Neuronal stem cell (in vitro differentiated cells): ENCODE measurements at places on chromosomes 7 and 10.
A peak's percentile ranks its signal among the peaks of the same experiment; 100 is the strongest.

DNA sequence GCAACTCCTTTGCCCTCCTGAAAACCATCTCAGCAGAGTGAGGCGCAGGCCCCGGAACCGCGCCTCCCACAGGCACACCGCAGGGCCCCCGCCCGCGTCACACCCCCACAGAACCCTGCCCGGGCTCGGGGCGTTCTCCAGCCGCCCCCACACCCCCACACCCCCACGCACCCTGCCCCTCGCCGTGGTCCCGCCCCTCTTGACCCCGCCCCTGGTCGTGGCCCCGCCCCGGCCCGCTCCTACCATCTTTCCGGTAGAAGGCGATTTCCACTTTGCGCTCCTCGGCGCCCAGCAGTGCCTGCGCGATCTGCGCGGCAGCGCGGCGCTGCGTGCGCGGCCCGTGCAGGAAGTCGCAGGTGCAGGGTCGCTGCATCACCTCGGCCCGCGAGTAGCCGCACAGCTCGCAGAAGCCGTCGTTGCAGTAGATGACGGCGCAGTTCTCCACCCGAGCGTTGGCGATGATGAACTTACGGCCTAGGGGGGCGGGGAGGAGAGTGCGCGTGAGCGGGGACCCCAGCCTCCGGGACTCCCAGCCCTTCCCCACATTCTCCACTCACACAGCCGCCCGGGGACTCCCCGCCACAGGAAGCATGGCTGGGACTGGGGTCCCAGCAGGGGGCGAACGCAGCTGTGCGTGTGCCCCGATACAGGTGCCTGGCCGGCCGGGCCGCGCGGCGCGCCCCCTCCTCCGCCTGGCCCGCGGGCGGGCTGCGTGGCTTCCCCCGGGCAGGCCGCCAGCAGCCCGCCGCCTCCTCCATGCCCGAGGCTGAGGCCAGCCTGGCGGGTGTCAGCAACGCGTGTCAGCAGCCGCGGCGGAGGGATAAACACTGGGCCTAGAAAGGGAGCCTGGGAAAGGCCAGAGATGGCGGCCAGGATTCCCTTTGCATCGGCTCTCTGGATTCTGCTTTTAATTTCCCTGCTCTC, 3.4 kb downstream of the KCNH2 start:
- DNase-seq = no peak

- DNase-seq = no peak
Observed at GRCh38 chr10:35324196-35324595, 12.1 kb upstream of the CCNY start.

DNA sequence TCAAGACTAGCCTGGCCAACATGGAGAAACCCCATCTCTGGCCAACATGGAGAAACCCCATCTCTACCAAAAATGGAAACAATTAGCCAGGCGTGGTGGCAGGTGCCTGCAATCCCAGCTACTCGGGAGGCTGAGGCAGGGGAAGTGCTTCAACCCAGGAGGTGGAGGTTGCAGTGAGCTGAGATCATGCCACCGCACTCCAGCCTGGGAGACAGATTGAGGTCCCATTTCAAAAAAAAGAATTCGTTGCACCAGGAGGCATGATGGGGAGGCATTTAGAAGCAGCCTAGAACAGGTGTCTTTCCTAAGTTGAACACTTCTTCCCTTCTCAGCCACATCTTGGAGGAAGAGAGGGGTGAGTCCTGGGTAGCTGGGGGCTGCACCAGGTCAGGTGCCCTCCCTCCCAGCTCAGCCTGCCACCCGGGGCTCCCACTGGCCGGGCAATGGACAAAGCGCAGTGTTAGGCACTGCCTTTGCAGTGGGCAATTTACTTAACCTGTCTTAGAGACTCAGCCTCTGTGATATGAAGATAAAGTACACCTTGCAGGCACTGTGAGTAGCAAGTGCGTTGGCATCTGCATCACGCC, 726.8 kb downstream of the PARD3 start:
- DNase-seq = no peak

GRCh38 chr7:149824301-149824741, 13.9 kb upstream of the ZNF862 start:
- no peak for DNase-seq

DNA sequence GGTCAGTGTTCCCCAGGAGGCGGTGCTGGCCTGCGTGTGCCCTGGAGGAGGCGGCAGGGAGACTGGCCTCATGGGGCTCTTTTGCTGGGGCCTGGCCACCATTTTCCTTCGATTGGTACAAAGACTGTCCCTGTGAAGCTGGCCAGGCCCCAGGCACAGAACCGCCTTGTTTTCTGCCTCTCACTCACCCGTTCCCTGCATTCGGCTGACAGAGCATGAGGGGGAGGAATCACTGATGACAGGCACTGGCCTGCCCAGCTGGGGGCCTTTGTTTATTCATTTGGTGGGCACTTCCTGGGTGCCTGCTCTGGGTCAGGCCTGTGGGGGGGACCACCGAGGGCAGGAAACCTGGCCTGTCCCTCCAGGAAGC, 139.2 kb downstream of the FAM53B start:
- DNase-seq = no peak

DNA sequence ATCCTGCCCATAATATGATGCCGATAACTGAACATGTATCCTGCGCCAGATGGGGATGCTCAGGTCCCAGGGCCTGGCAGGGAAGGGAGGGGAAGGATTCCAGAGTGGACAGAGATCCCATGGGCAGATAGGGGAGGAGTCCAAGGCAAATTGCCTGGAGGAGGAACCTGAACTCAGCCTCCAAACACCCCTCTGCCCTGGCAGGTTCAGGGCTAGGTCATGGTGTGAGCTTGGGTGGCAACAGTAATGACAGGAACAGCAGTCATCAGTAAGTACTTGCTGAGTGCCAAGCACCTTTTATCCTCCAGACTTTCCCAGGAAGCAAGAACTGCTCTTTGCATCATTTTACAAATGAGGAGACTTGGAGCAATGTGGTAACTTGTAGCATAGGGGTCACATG, 3.8 kb upstream of the PALD1 start:
- no peak for DNase-seq

GRCh38 chr7:41333511-41333910, 369.4 kb downstream of the INHBA start:
- DNase-seq = no peak

- DNase-seq = no peak
Observed at GRCh38 chr10:22999942-23000341, 72.1 kb downstream of the ARMC3 start.

DNA sequence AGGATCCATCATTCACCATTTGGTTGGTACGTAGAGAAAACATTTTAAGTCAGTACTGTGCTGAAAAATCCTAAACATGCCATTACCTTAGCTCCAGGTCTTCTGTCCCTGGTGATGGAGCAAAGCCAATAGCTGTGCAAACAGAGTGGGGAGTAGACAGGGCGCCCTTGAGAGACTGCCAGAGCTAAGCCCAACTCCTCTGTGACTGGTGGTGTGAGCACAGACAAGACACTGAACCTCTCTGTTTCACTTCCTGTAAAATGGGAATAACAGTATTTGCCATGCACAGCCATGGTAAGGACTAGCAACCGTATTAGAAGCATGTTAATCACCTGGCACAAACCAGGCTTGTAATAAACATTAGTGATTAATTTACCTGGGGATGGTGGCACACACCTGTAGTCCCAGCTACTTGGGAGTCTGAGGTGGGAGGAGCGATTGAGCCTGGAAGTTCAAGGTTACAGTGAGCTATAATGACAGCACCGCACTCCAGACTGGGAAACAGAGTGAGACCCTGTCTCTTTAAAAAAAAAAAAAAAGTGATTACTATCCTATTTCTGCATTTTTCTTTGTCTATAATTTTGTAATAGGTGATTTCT, 28.7 kb downstream of the LYZL1 start:
- DNase-seq = no peak

- DNase-seq = no peak
Observed at GRCh38 chr7:5223646-5224340, 33.8 kb downstream of the WIPI2 start.

DNA sequence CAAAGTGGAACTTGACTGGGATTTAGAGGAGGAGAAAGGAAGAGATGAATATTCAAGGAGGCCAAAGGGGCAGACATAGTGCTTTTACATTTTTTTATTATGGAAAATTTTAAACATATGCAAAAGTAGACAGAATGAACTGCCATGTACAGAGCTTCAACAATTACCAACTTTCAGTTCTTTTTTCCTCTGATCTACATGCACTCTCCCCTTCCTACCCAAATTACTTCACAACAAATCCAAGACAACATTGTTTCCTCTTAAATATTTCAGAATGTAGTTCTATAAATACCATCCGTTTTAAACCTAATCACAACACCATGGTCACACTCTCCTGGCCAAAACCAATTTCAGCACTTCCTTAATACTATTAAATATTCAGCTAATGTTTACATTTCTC, 83.5 kb upstream of the FZD1 start:
- no peak for DNase-seq

DNA sequence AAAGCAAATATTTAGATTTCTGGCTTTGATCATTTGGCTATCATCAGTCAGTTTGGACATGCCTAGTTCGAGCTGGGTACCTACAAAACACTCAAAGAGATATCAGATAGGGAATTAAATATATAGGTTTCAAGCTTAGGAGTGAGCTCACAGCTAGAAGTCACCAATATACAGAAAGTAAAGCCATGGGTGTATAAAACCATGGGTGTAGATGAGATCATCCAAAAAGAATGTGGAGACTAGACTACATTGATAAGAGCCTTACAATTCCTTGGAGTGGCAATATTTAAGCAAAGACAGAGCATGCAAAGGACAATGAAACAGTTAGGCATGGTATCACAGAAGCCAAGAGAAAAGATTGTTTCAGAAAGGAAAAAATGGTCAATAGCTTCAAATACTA, 7.2 kb upstream of the RALA start:
- no peak for DNase-seq

- DNase-seq = no peak
Observed at GRCh38 chr10:824497-824896, 107.0 kb downstream of the LARP4B start.

- no peak for DNase-seq
Observed at GRCh38 chr10:86361156-86362128, 5.2 kb downstream of the GRID1 start.

DNA sequence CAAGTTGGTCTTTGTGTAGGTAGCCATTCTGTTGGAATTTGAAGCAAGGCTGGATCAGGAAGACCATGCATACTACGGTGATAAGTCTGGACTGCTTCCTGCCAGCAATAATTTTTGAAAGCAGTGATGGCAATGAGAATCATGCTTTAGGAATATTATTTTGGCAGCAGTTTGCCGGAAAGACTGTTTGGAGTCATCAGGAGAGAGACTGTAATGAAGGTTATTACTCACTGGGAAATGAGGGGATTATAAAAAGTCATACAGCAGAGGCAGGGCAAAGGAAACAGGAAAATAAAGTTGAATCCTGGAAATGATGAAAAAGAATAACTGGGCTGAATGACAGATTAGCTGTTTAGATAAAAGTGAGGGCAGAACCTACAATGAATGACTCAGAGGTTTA, 1136.8 kb upstream of the AUTS2 start:
- no peak for DNase-seq

DNA sequence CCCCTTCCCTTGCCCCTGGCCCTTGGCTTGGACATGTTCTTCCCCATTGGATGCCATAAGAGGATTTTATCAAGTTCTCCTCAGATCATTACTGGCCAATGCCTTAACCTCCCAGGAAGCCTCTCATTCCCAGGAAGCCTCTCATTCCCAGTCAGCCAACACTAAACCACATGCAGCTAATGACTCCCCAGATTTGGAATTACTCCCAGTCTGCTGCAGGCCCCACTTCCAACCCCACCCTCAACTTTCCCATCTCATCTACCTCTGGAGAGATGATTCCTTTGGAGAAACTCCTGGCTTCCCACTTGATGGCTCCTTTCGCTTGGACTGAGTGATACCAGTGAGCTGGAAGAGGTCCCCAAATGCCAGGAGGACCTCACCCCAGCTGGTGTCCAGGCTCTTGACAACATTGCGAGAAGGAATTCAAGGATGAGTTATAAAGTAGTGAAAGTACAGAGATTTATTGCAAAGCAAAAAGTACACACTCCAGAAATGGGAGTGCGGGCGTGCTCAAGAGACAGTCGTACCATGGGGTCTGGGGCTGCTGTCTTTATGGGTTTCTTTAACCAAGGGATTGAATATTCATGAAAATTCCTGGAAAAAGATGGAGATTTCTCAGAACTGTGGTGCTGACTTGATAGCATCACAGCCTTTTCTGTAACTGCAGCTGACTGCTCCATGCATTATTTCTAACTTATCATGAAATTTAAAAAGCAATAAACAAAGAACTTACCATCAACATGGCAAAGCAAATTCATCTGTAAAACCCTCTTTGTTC, 117.2 kb upstream of the ADCY1 start:
- no peak for DNase-seq

- no peak for DNase-seq
Observed at GRCh38 chr10:132328738-132329137, 3.3 kb upstream of the LRRC27 start.

- DNase-seq = no peak
Observed at GRCh38 chr10:69434926-69435325, 16.3 kb upstream of the TSPAN15 start.

DNA sequence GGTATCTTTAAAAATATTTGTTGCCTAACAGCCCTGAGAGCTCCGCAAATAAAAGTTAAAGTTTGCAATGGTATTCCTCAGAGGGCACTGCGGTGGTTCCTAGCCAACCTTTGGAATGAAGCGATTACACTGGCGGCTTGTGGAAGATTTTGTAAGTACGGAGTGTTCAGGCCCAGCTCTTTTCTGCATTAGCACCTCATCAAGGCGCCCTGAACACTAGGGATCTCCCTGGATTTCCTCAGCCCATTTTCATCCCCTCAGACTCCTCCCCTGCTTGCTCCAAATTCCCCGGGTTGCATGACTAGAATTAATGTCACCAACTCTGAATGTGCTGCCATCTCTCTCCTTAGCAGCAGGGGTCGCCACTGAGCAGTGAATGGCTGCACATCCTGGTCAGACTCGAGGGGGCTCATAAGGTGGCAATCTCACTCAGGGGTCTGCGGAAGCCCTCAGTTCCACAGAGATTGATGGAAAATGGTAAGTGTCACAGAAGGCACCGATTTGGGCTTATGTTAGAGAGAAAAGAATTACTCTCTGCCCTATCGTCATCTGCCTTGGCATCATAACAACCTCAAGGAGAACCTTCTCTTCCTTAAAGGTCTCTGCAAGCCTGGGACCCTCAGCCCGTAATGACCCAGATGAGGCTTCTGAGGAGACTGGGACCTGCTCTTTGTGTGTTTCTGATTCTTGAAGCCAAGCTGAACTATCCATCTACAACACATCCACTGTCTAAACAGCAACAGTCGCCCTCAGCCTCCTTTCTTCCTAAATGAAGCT, 262.8 kb upstream of the AOAH start:
- DNase-seq = peak; percentile 59

GRCh38 chr10:45424668-45425404, 50.8 kb downstream of the ALOX5 start:
- no peak for DNase-seq
